ENCODE measurements at places on chromosomes 1 and 21. TPM values are rescaled to one million over a fixed set of nuclear protein-coding genes. Genes with fewer than 3 reads are reported as not detected.
A peak's percentile ranks its signal among the peaks of the same experiment; 100 is the strongest.

DNTTIP2 gene
- total RNA-seq = 26.7 TPM

FCGR3B gene
- not detected for total RNA-seq

OR2T29 gene
- not detected for total RNA-seq

GJA9 gene
- not detected for total RNA-seq

- DNase-seq = no peak
Observed at GRCh38 chr1:104121271-104121670, 371.6 kb downstream of the AMY1C start.

GRCh38 chr1:152501704-152502103 is 8.9 kb upstream of the LCE5A start:
- peak; percentile 71 for DNase-seq

- peak; percentile 86 for DNase-seq
Observed at GRCh38 chr1:29105822-29106221, 17.9 kb downstream of the TMEM200B start.

- no peak for DNase-seq
Observed at GRCh38 chr1:161083748-161084596, 5.4 kb downstream of the NECTIN4 start.

GRCh38 chr1:168709405-168710363 is 19.3 kb downstream of the DPT start:
- DNase-seq = peak; percentile 100

- DNase-seq = no peak
Observed at GRCh38 chr1:48741380-48741779, 35.3 kb downstream of the BEND5 start.

DNA sequence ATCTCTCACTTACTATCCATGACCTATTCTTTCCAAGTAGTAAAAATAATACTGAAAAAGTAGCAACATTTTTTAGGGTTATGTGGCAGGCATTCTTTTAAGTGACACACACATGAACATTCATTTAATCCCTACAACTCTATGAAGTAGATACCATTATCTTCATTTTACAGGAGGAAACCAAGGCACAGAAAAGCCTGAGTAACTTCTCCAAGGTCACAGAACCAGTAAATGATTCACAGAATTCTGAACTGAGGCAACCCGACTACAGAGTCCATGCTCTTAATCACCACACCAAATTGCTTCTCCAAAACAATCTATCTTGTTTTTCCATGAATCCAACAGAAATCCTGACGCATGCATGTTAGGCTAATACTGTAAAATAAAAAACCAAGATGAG is 17.5 kb downstream of the FUBP1 start:
- DNase-seq = no peak

GRCh38 chr21:44778983-44779382 is 22.6 kb downstream of the UBE2G2 start:
- DNase-seq = no peak

GRCh38 chr1:198597690-198598430 is 41.0 kb upstream of the PTPRC start:
- DNase-seq = peak; percentile 26

DNA sequence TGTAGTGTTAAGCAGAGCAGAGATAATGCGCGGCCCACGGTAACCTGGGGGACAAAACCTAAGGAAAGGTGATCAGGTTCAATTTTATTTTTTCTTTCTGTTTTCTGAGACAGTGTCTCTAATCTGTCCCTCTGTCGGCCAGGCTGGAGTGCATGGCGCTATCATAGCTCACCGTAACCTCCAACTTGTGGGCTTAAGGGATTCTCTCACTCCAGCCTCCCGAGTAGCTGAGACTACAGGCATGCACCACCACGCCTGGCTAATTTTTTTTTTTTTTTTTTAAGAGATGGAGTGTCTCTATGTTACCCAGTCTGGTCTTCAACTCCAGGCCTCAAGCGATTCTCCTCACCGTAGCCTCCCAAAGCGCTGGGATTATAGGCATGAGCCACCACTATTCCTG is 724 bp upstream of the ANKRD35 start:
- DNase-seq = no peak

DNA sequence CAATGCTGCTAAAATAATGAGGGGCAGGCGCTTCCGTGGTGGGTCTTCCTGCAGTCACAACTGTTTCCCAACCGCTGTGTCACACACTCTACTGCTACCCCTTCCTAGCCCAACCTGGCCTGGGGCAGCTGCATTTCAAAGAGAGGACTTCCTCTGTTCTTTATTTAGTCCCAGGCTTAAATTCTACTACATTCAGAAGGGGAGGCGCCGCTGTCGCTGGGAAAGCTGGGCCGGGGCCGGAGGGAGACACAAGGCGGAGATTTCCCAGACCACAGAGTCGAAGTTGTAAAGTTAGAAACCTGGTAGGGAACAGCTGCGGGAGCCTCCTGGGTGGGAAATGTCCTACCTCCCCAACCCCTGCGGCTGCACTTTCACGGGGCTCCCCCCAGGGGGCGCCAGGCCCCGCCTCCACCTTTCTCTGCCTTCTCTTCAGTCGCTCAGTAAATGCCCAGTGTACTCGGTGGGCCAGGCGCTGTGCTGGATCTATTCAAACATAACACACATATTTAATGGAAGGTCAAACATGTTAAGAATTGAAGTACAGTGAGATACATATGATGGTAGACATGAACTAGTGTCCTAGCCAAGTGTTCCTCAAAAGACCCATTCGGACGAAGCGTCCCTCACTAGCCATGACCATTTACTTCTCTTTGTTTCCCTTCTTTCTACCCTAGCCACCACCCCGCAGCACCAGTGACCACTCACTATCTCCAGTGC is 23.1 kb downstream of the DYRK3 start:
- no peak for DNase-seq
